ENCODE measurements at places on chromosomes 5 and 9. TPM values are rescaled to one million over a fixed set of nuclear protein-coding genes. Genes with fewer than 3 reads are reported as not detected.

The PCSK1 gene
- 0.18 TPM for total RNA-seq

The CDH9 gene
- not detected for total RNA-seq

The RAPGEF6 gene
- total RNA-seq, result 21.7 TPM

The OR1J1 gene
- not detected for total RNA-seq

The TTC23L gene
- total RNA-seq, result 1.3 TPM

The PDE8B gene
- total RNA-seq, result 5.3 TPM

The ANKRA2 gene
- 26.7 TPM for total RNA-seq

The GABBR2 gene
- 0.24 TPM for total RNA-seq

The COL23A1 gene
- 1.2 TPM for total RNA-seq

The TBC1D2 gene
- 64.3 TPM for total RNA-seq

The PCSK5 gene
- 18.1 TPM for total RNA-seq

The TMEM174 gene
- total RNA-seq, result not detected

The PCDHGA3 gene
- 1.8 TPM for total RNA-seq

The SHISAL2B gene
- not detected for total RNA-seq

The LHX6 gene
- total RNA-seq, result 8.1 TPM

The TMC1 gene
- not detected for total RNA-seq

The TDRD7 gene
- 22.2 TPM for total RNA-seq

The ASPN gene
- total RNA-seq, result 2.3 TPM

The ZNF366 gene
- total RNA-seq, result 13.6 TPM

The KCNT1 gene
- 0.35 TPM for total RNA-seq

The NKD2 gene
- total RNA-seq, result 24.1 TPM

The ADAMTS16 gene
- 1.1 TPM for total RNA-seq

The BTNL9 gene
- 125 TPM for total RNA-seq

The PCDHB8 gene
- 2.6 TPM for total RNA-seq

The DAPK1 gene
- total RNA-seq, result 196 TPM

The OLFM1 gene
- 24.1 TPM for total RNA-seq

The CTSV gene
- 0.32 TPM for total RNA-seq

The NTNG2 gene
- total RNA-seq, result 5.0 TPM

The NDUFB6 gene
- 39.0 TPM for total RNA-seq

The C9orf50 gene
- not detected for total RNA-seq

The LIX1 gene
- total RNA-seq, result not detected

The RGS7BP gene
- 1.6 TPM for total RNA-seq

The TRIM7 gene
- total RNA-seq, result 4.3 TPM

The SPINK4 gene
- total RNA-seq, result not detected

The LCN12 gene
- total RNA-seq, result 1.9 TPM

The DPYSL3 gene
- 45.7 TPM for total RNA-seq

The IFNA2 gene
- total RNA-seq, result not detected

The CAPSL gene
- 8.7 TPM for total RNA-seq

The TMEM167A gene
- 89.9 TPM for total RNA-seq

The ACTBL2 gene
- total RNA-seq, result not detected

The XPA gene
- 11.3 TPM for total RNA-seq

The BTNL8 gene
- total RNA-seq, result 5.3 TPM

The PCDHB13 gene
- 2.9 TPM for total RNA-seq

The PCDHB3 gene
- 1.5 TPM for total RNA-seq

The SAXO1 gene
- total RNA-seq, result 0.15 TPM

The MZB1 gene
- 7.8 TPM for total RNA-seq

The SLC26A2 gene
- 14.7 TPM for total RNA-seq

The UAP1L1 gene
- 29.7 TPM for total RNA-seq

The EGFLAM gene
- total RNA-seq, result 2.4 TPM

The FOXD4 gene
- 0.32 TPM for total RNA-seq

The RPP25L gene
- total RNA-seq, result 16.5 TPM

The GPR150 gene
- 0.18 TPM for total RNA-seq

The AFF4 gene
- total RNA-seq, result 68.6 TPM

The ZDHHC11B gene
- 14.9 TPM for total RNA-seq

The WDR31 gene
- total RNA-seq, result 4.5 TPM

The MAMDC2 gene
- total RNA-seq, result 35.1 TPM

The PCDHB11 gene
- total RNA-seq, result 2.7 TPM

The SLC36A3 gene
- total RNA-seq, result not detected
